ENCODE measurements at places on chromosomes 4 and X.

DNA sequence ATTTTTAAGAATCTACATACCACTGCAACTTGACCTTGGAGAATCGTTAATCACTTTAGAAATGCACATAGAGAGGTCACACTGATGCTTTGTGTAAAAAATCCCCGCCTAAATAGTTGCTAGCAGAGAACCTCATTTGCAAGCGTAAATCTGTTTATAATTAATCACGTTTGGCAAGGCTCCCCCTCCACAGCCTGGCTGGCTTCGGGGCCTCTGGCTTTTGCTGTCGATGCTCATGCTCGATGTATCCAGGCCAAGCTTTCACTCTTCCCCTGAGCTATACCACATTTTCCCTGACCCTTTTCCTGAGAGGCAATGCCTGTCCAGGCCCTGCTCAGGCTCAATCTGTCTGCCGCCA is 23.4 kb downstream of the CYTL1 start:
- no peak for DNase-seq

DNA sequence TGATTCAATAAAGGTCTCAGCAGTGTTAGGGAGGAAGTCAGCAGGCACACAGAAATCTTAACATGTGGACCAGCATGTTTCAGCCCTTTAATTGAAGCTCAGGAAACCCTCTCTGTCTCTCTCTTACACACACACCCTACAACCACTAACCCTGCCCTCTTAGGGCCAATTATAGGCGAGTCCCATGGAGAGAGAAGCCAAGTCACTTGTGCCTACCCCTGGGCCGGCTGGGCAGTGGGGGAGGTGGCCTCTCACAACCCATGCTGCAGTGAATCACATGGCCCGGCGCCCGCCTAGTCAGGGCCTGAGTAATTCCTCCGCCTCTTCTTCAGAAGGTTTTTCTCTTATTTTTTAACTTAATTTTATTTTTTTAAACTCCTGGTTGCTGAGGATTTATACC is 3.7 kb downstream of the FGD1 start:
- DNase-seq = no peak

GRCh38 chr4:89316931-89317366 is 9.3 kb upstream of the GPRIN3 start:
- DNase-seq = no peak

DNA sequence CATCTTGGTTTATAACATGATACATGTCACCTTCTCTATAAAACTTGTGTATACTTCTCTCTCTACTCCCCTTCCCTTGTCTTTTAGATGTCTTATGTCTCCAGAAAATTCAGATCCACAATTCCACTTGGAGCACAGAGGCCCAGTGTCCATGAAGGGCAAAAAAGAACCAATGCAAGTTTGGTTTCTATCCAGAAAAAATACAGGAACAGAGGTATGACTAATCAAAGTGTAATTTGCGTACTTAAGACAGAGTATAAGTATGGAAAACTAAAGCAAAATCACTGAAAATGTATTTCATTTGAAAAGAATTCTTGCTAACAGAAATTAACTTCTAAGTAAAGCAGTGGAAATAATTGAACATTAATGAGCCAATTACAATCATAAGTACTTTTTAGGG is 46.2 kb downstream of the GUCY1B1 start:
- DNase-seq = no peak

- DNase-seq = no peak
These were observed 126.9 kb upstream of the HCCS start for GRCh38 chrX:10984213-10984612.

Data from NCI-H1436 (cell line).